ENCODE measurements at places on chromosomes 13 and 19. TPM values are rescaled to one million over a fixed set of nuclear protein-coding genes. Genes with fewer than 3 reads are reported as not detected.
A peak's percentile ranks its signal among the peaks of the same experiment; 100 is the strongest.

The PCP2 gene
- not detected for total RNA-seq

The FCER2 gene
- not detected for total RNA-seq

The ZNF560 gene
- 0.86 TPM for total RNA-seq

The CGB5 gene
- not detected for total RNA-seq

The ZNF283 gene
- 29.8 TPM for total RNA-seq

The APOC1 gene
- total RNA-seq = 2.6 TPM

The MEX3D gene
- 48.6 TPM for total RNA-seq

DNA sequence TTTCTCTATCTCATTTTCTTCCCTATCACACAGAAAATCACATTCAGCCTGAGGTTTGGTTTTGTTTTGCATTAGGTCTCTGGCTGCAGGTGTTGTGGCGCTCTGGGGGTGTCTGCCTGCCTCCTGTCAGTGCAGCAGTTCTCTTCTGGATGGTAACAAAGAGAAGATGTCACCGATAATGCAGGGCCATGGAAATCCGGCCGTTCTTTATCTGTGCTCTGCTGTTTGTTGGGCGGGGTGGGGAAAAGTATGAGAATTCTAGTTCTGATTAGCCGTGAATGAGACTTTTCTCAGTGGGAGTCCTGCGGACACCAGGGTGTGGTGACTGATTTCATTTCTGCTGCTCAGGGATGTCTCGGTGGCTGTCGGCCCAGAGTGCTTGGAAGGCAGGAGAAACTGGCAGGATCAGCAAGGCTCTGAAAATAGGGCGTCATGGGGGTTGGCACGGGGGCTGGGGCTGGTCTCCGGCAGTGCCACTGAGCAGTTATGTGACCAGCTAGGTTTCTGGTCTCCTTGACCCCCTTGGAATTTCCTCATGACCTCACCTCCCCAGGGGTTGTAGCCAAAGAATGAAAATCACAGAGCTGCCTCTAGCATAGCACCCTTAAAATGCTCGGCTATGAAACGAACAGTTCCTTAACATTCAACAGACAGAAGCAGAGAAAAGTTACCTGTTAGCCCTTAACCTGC is 5.0 kb downstream of the RNF113B start:
- DNase-seq = peak; percentile 51

- no peak for DNase-seq
These were observed 803 bp downstream of the FLT3 start for GRCh38 chr13:28099396-28100149.

DNA sequence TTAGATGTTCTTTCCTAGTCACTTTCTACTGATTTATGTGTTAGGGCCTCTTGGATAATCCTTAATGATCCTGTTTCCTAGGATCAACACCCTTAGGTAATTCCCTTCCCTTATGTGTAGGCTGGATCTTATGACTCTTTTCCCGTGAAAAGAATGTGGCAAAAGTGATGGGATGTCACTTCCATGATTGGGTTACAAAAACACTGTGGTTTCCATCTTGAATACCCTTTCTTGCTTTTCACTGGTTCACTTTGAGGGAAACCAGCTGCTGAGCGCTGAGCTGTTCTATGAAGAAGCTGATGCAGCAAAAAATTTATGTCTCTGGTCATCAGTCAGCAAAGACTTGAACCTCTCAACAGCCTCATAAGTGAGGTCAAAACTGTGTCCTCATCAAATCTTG is 609.4 kb downstream of the OLFM4 start:
- no peak for DNase-seq

GRCh38 chr13:55000043-55000442 is 1971.4 kb downstream of the OLFM4 start:
- DNase-seq = no peak

- no peak for DNase-seq
These were observed 1677.7 kb downstream of the OLFM4 start for GRCh38 chr13:54706336-54706735.

- no peak for DNase-seq
These were observed 356.3 kb upstream of the SLITRK5 start for GRCh38 chr13:87314822-87315221.

DNA sequence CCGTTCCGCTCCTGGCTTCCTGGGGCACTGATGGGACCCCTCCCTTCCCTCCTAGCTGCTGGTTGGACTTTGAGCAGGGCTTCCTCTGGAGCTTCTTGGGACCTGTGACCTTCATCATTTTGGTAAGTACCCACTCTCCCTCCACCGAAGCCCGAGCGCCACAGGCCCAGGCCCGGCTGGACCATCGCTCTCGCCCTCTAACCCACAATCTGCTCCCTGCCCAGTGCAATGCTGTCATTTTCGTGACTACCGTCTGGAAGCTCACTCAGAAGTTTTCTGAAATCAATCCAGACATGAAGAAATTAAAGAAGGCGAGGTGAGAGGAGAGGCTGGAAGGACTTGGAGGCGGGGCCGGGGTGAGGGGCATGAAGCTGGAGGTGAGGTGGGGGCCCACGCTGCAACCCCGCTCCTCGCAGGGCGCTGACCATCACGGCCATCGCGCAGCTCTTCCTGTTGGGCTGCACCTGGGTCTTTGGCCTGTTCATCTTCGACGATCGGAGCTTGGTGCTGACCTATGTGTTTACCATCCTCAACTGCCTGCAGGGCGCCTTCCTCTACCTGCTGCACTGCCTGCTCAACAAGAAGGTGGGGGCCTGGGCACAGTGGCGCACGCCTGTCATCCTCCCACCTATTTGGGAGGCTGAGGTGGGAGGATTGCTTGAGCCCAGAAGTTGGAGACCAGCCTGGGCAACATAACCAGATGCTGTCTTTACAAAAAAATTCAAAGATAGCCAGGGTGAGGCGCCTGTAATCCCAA is 12.3 kb downstream of the DDX39A start:
- DNase-seq = no peak

DNA sequence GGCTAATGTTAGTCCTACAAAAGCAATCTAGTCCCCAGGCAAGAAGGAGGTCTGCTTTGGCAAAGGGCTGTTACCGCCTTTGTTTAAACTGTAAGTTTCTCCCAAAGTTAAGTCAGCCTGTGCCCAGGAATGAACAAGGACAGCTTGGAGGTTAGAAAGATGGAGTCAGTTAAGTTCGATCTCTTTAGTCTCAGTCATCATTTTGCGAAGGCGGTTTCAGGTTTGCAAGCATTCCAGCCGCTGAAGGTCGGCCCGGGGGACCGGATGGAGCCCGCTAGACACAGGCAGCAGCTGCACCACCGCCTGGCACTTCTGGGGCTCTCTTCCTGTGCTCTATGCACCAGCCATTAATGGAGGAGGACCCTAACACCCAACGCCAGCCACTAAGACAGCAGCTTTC is 91.3 kb downstream of the STK24 start:
- DNase-seq = no peak

DNA sequence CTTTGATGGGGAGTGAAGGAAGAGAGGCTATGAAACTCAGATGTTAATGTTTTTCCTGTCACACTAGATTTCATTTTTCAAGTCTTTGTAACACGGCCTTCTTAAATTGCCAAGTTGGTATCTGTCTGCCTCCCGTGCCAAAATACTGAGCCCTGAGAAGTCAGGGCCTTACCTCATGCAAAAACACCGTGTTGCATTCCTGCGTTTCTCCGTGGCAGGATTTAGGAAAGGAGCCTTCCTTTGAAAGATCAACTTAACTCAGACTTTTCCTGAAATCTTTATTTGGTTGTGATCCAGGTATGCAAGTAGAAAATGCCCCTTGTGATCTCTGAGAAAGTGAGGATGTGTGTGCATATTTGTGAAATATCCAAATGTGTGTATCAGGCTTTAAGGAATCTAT is 1291.0 kb upstream of the SLC10A2 start:
- DNase-seq = peak; percentile 0

DNA sequence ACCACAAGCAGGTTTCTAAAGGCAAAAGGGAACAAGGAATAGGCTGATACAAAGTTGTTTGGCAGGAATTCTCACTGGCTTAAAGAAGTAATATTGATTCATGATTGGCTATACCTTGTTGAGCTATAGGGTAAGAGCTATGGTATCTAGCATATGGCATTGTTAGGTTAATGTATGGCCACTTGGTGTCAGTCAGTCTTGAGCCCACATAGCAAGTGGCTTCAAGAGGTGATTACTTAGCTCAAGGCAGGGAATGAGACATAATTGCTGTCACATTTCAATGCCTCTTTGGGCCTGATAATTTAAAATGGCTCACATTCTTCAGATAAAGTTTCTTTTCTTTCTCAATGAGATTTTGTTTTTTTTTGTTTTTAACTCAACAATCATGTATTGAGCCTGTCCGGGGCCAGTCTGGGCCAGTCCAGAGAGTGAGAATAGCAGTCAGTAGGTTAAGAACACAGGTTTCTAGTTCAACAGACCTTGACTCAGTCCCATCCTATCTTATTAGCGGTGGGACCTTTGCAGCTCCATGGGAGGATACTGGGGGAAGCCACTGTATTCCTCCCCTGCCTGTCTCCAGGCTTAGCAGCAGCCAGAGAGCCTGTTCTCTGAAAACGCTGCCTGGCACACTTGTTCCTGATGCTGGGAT is 45.8 kb upstream of the RCBTB2 start:
- no peak for DNase-seq
